ENCODE measurements at places on chromosomes 4 and X. TPM values are rescaled to one million over a fixed set of nuclear protein-coding genes. Genes with fewer than 3 reads are reported as not detected.

MAGEE1 gene
- 4.8 TPM for total RNA-seq

GRIA3 gene
- total RNA-seq, result not detected

POF1B gene
- total RNA-seq, result 2.0 TPM

IL13RA2 gene
- 0.08 TPM for total RNA-seq

IQCM gene
- not detected for total RNA-seq

ANXA3 gene
- 58.8 TPM for total RNA-seq

ARX gene
- total RNA-seq, result 0.25 TPM

HS3ST1 gene
- 0.98 TPM for total RNA-seq

SMR3B gene
- total RNA-seq, result not detected

PPEF2 gene
- not detected for total RNA-seq

DMP1 gene
- not detected for total RNA-seq

Measured in A549 treated with AZD2906 at 1 μM for 4 hours (cell line).